ENCODE measurements at places on chromosomes 16 and 17.
A peak's percentile ranks its signal among the peaks of the same experiment; 100 is the strongest.

GRCh38 chr16:677316-678190, 2.1 kb downstream of the RHBDL1 start:
- DNase-seq: no peak

DNA sequence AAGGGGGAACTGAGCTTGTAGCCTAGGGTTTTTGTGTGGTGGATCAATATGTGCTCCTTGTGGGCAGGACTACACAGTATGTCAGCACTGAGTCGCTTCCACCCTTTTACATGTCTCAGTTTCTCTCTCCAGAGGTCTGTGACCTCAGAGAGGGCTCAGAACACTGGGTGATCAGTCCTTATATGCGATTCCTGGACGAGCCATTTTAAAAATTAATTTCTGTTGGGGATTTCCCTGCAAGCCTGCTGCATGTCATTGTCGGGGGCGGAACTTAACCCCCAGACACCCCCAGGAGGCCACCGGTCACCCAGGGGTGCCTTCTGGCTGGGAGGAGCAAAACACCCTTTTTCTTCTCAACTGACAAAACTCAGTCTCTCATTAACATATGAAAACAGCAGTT, 14.1 kb downstream of the DHRS7B start:
- no peak for DNase-seq

DNA sequence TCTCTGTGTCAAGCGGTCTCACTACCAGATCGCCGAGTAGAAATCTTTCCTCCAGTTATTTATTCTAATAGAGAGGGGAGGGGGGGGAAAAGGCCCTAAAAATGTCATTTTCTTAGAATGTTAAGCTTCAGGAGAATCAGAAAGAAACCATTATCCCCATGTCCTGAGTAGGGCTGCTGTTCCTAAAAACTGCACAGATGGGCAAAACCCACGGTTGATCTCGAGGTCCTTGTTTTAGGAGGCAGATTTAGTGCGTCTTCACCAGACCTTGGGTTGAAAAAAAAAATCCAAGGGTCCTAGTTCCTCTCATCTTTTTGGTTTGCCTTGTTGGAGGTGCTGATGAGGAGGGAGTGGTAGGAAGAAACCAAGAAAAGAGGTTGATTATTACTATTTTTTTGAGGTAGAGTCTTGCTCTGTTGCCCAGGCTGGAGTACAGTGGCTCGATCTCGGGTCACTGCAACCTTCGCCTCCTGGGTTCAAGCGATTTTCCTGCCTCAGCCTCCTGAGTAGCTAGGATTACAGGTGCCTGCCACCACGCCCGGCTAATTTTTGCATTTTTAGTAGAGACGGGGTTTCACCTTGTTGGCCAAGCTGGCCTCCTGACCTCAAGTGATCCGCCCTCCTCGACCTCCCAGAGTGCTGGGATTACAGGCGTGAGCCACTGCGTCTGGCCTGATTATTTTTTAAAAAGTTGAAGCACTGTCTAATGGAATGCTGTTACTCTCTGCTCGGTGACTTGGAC, 1.4 kb downstream of the CBFB start:
- DNase-seq: no peak

DNA sequence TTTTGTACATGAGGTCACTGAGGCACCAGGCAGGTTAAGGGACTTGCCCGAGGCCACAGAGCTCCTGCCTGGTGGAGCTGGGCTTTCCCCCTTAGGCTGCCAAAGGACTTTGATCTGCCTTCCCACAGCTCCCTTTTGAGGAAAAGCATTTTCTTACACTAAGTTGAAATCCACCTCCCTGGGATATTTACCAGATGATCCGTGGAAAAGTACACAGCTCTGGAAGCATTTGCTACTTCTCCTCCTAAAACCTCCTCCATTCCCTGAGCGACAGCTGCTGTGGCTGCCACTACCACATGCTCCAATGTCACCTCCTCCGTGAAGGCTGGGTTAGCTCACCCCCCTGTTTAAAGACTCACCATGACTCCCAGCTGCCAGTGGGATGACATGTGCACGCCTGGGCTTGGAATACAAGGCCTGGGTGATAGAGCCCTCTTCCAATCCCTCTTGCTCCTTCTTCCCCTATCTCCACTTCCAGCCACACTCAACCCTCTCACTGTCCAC, 1.2 kb upstream of the MPRIP start:
- no peak for DNase-seq

GRCh38 chr16:886802-887731, 83.7 kb downstream of the LMF1 start:
- DNase-seq: no peak

- no peak for DNase-seq
Observed at GRCh38 chr16:88988980-88989811, 12.2 kb upstream of the CBFA2T3 start.

- DNase-seq: no peak
Observed at GRCh38 chr16:49639739-49640431, 216.0 kb downstream of the ZNF423 start.

- no peak for DNase-seq
Observed at GRCh38 chr16:75080205-75081029, 36.2 kb downstream of the LDHD start.

GRCh38 chr16:86343027-86343795, 167.1 kb upstream of the FOXF1 start:
- no peak for DNase-seq

GRCh38 chr17:17104494-17104893, 62.2 kb downstream of the MPRIP start:
- no peak for DNase-seq

DNA sequence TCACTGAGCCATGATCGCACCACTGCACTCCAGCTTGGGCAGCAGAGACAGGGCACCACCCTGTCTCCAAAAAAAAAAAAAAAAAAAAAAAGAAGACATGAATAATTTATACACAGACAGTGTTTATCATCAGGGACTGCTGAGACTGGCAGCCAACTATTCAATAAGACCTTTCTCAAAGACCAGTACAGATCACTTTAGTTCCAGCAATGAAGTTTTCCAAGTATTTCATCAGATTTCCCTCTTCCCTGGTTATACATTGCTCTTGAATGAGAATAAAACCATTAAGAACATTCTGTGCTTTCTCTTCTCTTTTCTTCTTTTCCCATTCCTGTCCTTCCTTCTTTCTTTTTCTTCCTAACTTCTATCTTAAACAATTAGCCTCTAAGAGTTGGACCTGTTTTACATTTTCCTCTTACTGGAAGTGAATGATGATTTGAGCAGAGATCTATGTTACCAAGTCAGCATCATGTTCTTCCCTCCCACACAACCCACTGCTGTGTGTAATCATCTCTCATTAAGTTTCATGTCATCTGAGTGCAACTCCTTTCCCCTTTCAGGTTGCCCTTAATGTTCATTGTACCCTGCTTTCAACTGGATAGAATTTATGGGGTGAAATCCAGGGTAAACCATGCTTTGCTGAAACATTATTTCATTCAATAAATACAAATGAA, 35.9 kb upstream of the SMIM36 start:
- no peak for DNase-seq

- no peak for DNase-seq
Observed at GRCh38 chr17:40516581-40517285, 15.3 kb upstream of the TNS4 start.

GRCh38 chr16:64168371-64168770, 953.5 kb downstream of the CDH11 start:
- DNase-seq: no peak

- DNase-seq: no peak
Observed at GRCh38 chr17:21351366-21352065, 24.6 kb upstream of the KCNJ12 start.

GRCh38 chr16:55221836-55222235, 102.2 kb upstream of the IRX6 start:
- DNase-seq: no peak

DNA sequence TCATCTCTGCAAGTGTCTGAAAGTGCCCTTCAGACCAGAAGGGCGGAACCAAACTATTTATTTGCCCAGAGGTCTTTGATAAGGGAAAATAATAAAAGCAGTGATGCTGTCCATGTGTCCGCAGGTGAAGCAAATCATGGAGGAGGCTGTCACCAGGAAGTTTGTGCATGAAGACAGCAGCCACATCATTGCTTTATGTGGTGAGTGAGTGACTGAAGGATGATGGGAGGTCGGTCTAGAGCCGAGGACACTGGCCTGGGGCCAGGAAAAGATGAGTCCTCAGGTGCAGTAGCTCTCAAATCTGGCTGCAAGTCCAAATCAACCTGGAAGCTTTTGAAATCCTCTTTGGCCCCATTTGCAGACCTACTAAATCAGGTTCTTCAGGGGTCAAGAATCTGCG, 6.1 kb downstream of the SGSM2 start:
- no peak for DNase-seq

- DNase-seq: no peak
Observed at GRCh38 chr16:272633-273546, 2.9 kb downstream of the RGS11 start.

DNA sequence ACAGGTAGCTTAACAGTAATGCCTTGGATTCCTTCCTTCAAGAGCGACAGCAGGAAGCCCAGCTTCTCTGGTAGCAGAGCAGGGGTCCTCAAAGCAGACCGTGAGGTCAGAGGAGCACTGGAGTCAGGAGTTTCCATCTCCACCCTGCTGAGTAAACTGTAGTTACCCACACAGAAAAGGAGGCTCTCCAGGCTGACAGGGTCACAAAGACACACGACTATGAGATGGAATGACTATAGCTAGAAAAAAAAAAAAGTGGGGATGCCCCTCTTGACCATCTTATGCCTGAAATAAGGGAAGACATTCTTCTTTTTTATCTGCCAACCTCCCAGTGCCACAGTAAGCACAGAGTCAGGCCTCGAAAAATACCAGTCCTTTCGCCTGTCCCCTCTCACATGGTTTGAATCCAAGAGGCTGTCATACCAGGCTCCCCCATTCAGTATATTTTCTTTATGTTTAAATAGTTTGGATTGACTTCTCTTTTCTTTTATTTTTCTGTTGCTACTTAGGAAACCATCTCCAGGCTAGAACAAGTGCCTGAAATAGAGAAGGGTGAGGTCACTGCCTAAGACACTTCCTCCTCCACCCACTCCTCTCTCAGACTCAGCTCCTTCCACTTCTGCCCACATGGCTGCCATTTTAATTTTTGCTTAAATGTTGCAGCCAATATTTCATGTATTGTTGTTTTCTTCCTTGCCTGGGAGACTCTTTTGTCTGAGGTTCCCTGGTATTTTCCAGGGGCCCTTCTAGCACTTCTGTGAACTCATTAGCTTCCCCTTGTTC, 707.4 kb downstream of the MAF start:
- no peak for DNase-seq

GRCh38 chr16:30949650-30950515, 1.0 kb downstream of the ORAI3 start:
- DNase-seq: peak; percentile 41

GRCh38 chr16:27721531-27722181, 171.7 kb downstream of the KATNIP start:
- DNase-seq: no peak

- DNase-seq: no peak
Observed at GRCh38 chr17:72244494-72244893, 123.7 kb downstream of the SOX9 start.

DNA sequence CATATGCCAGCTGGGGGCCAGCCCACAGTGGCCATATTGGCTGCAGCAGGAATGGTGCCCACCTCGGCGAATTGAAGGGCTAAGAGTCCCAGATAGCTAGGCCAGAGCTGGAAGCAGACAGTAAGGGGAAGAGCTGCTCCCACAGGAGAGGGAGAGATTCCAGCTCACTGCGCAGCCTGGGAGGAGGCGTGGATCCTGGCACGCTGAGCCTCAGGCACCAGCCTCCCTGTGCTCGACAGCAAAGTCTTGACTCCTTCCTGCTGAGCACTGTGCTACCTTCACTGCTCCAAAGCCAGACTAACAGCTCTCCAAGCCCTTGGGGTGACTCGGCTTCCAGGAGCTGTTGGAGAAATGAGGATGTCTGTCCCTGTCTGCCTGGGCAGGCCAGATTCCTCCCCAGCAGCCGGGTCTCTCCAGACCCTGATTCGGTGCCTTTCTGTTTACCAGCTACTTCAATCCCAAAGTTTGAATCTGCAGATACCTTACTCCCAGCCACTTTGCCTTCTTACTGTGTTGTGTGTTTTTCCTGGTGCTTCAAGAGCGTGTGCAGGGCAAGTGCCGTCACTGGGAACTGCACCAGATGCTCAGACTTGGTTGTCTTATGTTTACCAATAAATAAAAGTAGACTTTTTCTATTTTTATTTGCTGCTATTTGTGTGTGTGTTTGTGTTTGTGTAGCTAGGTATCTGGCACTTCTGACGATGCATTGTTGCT, 9.1 kb downstream of the CBX2 start:
- no peak for DNase-seq

DNA sequence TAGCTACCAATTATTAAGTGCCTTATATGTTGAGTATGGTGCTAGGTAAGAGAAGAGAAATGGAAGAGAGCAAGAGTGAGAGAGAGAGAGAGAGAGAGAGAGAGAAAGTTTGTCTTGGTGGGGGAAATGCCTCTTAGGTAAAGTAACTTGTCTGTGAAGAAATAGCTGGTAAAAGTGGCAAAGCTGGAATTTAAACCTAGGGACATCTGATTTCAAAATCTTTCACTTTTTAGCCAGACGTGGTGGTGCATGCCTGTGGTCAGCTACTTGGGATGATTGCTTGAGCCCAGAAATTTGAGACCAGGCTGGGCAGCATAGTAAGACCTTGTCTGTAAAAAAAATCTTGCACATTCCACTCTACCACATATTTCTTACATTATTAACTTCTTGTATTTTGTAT, 23.0 kb upstream of the CDR2 start:
- DNase-seq: no peak
